ENCODE measurements at places on chromosomes 1 and 21. TPM values are rescaled to one million over a fixed set of nuclear protein-coding genes. Genes with fewer than 3 reads are reported as not detected.

DNA sequence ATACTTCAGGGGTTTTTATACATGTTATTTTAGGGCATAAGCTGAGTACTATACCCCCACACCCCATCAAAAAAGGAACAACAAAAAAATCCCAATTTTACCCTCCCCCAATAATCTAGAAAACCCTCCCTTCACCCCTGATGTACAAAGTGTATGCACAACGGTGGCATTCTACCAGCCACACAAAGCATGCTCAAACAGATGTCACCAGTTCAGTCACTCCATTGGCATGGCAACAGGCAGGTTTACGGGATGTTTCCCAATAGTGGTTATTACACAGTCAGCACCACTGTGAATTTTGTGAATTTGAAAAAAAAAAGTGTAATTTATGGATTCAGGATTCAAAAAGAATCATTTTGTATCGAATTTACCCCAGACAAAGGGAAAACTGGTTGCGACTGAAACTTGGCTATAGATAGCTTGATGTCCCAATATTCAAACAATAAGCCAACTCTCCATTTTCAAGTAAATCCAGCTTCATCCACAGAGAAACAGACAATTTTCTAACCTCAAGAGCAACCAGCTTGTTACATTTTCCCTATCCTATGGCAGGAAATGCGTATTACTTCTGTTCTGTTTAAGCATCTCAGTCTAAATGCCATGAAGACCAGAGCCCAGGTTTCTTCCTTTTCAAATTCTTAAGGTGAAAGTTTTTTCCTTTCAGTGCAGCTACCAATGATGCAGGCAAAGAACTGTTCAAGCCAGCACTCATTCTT is 34.0 kb upstream of the SLC45A3 start:
- peaks cover 12% of the 10 kb centered on the region for H3K4me1 ChIP-seq
- H3K4me3 ChIP-seq = no peak overlapping the region
- H3K36me3 ChIP-seq = peaks cover 9% of the 10 kb centered on the region
- no peak for DNase-seq
- no peaks in the 10 kb centered on the region for H3K27me3 ChIP-seq

GJA4 gene
- total RNA-seq = not detected

- no peak overlapping the region for H3K27ac ChIP-seq
- no peaks in the 10 kb centered on the region for H3K4me1 ChIP-seq
- no peak for DNase-seq
- H3K27me3 ChIP-seq = peaks cover 5% of the 10 kb centered on the region
Measured at GRCh38 chr1:39144924-39145323, 59.6 kb upstream of the MACF1 start.

DNA sequence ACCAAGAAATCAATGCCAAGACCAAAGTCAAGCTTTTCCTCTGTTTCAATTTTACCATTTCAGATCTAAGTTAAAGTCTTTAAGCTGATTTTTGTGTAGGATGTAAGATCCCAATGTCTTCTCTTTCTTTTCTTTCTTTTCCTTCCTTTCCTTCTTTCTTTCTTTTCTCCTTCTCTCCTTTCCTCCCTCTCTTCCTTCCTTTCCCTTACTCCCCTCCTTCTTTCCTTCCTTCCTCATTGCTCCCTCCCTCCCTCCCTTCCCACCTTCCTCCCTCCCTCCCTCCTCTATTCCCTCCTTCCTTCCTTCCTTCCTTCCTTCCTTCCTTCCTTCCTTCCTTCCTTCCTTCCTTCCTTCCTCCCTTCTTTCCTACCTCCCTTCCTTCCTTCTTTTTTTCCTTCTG is 197.5 kb downstream of the KCNT2 start:
- H3K27ac ChIP-seq = no peak overlapping the region
- H3K4me1 ChIP-seq = no peaks in the 10 kb centered on the region
- DNase-seq = no peak
- no peaks in the 10 kb centered on the region for H3K27me3 ChIP-seq
- no peak overlapping the region for H3K4me3 ChIP-seq

ADORA3 gene
- total RNA-seq = not detected

TSPEAR gene
- not detected for total RNA-seq

DNA sequence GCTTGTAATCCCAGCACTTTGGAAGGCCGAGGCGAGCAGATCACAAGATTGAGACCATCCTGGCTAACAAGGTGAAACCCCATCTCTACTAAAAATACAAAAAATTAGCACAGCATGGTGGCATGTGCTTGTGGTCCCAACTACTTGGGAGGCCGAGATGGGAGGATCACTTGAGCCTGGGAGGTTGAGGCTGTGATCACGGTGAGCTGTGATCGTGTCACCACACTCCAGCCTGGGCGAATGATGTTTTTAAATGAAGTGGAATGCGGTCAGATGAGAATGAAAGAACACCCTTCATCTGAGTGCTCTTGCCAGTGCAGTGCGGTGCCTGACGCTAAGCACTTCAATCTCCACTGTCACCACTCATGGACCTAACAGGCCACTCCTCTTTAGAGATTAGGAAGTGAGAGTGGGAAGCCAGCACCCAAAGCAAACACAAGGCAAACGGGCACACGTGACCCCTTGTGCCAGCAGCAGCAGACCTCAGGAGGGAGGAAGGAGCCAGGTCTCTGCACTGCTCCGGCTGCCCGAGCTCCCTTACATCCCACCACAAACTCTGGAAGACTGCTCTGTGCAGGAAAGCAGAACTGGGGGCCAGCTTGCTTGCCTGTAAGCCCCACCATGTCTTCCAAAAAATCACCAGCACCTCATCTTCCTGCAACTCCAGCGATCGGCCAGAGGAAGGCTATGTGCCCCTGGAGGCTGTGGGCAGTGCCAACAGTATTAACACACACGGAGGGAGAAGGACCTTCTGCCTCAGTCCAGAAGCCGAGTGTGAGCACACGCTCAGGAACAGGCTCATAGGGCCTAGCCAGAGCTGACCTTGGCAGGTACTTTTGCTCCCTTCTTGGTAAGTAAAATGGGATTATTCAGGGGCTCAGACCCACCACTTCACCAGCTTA is 9.7 kb downstream of the CTNNBIP1 start:
- no peak for DNase-seq
- H3K4me1 ChIP-seq = peaks cover 18% of the 10 kb centered on the region
- no peaks in the 10 kb centered on the region for H3K27me3 ChIP-seq

GRCh38 chr1:41665962-41666917 is 181.8 kb upstream of the EDN2 start:
- peaks cover 67% of the 10 kb centered on the region for H3K4me1 ChIP-seq
- H3K27me3 ChIP-seq = no peaks in the 10 kb centered on the region

GRCh38 chr1:213260311-213261075 is 209.5 kb downstream of the RPS6KC1 start:
- peaks cover 58% of the 10 kb centered on the region for H3K36me3 ChIP-seq
- no peak for DNase-seq
- H3K4me1 ChIP-seq = no peaks in the 10 kb centered on the region
- no peak overlapping the region for H3K4me3 ChIP-seq
- no peaks in the 10 kb centered on the region for H3K27me3 ChIP-seq
- H3K27ac ChIP-seq = no peak overlapping the region

GRCh38 chr1:101262630-101263348 is 26.0 kb downstream of the S1PR1 start:
- H3K27me3 ChIP-seq = no peaks in the 10 kb centered on the region
- DNase-seq = peak; percentile 67
- no peaks in the 10 kb centered on the region for H3K36me3 ChIP-seq

DNA sequence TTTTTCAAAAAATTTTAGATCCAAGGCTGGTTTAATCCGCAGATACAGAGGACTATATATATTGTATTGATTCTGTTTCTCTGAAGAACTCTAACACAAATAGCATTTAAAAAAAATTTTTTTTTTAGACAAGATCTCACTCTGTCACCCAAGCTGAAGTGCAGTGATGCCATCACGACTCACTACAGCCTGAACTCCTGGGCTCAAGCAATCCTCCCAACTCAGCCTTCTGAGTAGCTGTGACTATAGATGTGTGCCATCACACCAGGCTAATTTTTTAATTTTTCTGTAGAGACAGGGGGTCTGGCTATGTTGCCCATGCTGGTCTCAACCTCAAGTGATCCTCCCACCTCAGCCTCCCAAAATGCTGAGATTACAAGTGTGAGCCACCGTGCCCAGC is 3.0 kb downstream of the ANKRD45 start:
- H3K27me3 ChIP-seq = peaks cover 24% of the 10 kb centered on the region
- no peak overlapping the region for H3K4me3 ChIP-seq
- H3K4me1 ChIP-seq = peaks cover 10% of the 10 kb centered on the region

GRCh38 chr1:200154069-200154767 is 126.7 kb downstream of the NR5A2 start:
- peak; percentile 45 for DNase-seq
- peak overlapping the region; percentile 72 for H3K4me3 ChIP-seq
- no peaks in the 10 kb centered on the region for H3K27me3 ChIP-seq
- H3K4me1 ChIP-seq = peaks cover 49% of the 10 kb centered on the region

- DNase-seq = no peak
- no peak overlapping the region for H3K4me3 ChIP-seq
- H3K36me3 ChIP-seq = peaks cover 30% of the 10 kb centered on the region
- H3K4me1 ChIP-seq = no peaks in the 10 kb centered on the region
- no peaks in the 10 kb centered on the region for H3K27me3 ChIP-seq
Measured at GRCh38 chr1:235782601-235783000, 84.1 kb downstream of the LYST start.

CAP1 gene
- 313 TPM for total RNA-seq
